ENCODE measurements at places on chromosomes 2 and 18.

DNA sequence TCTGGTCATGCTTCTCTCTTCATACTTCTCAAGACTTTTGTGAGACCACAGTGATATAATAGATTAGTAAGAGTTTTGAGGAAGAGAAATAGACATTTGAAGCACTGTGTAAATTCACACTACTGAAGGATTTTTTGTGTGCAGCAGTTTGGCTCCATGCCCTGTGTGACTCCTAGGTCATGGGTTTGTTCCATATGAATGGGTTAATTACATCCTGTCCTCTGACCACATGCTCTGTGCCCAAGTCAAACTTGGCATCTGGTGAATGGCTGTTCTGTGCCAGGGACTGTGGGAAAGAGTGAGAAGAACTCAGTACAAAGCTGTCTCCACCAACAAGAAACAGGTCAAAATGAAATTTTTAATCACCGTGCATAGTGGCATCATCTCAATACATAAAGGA, 304.0 kb downstream of the LNPK start:
- no peak for DNase-seq

DNA sequence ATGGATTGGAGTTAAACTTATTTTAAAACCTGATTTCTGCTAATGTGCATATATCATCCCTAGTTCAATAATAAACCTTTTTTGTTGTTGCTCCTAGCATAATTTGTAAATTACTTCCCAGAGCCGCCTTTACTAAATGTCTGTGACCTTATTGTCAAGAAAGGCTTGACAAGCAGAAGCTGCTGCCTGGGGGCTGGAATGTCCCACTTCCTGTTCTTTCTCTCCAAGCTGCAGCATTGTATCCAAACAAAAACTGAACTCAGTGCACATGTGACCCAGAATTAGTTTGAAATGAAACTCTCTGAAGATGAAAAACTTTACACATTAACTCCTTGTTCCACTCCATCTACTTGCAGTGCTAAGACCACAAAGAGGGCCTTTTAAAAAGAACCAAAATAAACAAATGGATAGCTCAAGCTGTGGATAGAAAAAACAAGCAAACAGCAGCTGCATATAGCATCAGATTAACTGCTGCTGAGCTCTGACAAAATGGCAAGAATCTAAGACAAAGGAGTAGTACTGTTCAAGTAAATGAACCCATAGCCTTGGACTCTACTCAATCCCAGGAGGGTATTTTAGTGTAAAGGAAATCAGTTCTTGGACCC, 99.8 kb upstream of the NEUROD1 start:
- peak; percentile 34 for DNase-seq

- DNase-seq: no peak
These were observed 96.4 kb downstream of the TGOLN2 start for GRCh38 chr2:85231468-85231805.

GRCh38 chr2:241358470-241358869, 2.4 kb downstream of the FARP2 start:
- DNase-seq: no peak

GRCh38 chr18:74278058-74278457, 13.7 kb downstream of the CYB5A start:
- DNase-seq: no peak

- DNase-seq: no peak
These were observed 493.6 kb upstream of the SPHKAP start for GRCh38 chr2:228675091-228675490.

DNA sequence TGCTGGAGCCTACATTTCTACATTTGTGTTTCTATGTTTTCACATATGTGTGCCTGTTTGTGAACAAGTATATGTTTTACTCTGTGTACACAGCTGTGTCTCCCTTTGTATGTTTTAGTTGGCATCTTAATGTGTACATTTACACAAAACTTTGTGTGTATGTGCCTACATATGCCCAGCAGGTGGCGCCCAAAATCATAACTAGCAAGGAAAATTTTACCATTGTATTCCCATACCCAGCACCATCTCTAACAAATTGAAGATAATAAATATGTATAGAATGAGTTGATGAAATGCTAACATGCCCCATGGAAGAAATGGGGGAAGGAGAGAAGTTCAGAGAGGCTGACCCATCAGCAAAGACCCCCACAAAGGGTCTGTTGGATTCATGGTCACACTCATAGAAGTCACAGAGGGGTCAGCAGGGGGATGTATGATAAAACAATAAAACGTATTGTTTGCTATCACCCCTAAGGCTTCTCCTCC, 48.1 kb downstream of the PKDCC start:
- peak; percentile 68 for DNase-seq

DNA sequence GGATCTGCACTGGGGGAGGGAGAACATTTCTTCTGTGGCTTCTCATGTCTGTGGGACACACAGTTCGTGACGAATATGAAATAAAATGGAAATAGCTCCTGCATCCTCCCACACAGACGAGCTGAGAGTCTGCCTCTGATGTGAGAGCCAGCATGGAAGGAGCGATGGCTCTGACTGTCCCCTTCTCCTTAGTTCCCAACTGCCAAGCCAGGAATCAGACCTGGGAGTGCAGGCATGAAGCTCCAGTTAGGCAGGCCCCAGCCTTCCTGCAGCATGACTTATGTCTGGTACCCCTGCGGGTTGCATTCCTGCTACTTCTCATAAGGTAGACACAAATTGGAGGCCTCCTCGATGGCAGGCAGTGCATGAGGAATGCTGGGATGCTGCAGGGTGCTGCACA, 56.2 kb downstream of the PRKCE start:
- no peak for DNase-seq

GRCh38 chr2:127078666-127079270, 28.2 kb downstream of the BIN1 start:
- no peak for DNase-seq

Measured in retina (tissue), 1 donor.